ENCODE measurements at places on chromosomes 1 and 21.

GRCh38 chr21:27423038-27423437, 456.1 kb upstream of the ADAMTS5 start:
- no peak for ATAC-seq

DNA sequence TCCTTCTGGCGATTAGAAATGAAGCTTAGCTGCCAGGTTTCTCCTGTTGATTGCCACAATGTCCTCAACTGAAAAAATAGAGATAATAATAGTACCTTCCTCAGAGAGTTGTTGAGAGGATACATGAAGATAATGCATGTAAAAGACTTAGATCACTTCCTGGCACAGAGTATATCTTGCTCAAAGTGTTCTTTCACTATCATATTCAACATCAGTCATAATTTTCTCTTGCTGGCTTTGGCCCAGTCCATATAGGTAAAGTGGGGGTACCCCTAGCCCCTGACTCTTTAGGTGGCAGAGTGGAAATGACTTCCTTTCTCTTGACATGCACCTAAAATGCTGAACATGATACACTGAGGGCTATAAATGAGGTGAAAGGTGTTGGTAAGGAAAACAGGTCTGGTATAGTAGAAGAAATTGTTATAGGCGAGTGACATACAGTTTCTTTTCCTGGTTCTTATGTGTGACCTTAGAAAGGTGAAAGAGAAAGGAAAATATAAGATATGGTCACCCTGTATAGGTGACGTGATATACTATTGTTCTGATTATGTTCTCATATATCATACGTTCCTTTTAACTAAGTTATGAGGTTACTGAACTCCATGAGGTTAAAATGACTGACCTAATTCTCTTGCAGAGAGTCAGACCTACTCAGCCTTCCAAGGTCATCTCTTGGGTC, 209.9 kb upstream of the DEPDC1 start:
- ATAC-seq: no peak

DNA sequence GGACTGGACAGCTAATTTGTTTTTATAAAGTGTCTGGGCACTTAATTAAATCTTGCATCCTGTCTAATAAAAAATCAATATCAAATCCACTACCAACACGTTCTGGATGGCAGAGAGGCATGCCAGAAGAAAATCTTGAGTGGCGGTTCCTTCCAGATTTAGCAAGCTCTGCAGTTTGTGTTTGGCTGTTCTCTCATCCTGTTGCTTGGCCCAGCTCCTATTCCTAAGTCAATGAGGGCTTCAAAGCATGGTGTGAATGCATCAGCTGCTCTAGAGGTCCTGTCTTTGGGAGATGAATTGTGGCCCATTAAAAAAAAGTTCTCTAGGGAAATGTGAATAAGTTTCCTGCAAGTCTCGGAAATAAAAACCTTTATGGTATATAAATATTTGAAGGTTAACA, 90.3 kb downstream of the DISC1 start:
- ATAC-seq: no peak

GRCh38 chr1:29876441-29876840, 640.1 kb downstream of the PTPRU start:
- no peak for ATAC-seq

- ATAC-seq: peak; percentile 89
Measured at GRCh38 chr1:27862671-27863537, 9.4 kb upstream of the THEMIS2 start.
